ENCODE measurements at places on chromosomes 13 and 19.

GRCh38 chr19:49502866-49503581, 6.8 kb downstream of the RPS11 start:
- DNase-seq, result peak; percentile 88

GRCh38 chr19:7516878-7517277, 975 bp downstream of the ZNF358 start:
- no peak for DNase-seq

DNA sequence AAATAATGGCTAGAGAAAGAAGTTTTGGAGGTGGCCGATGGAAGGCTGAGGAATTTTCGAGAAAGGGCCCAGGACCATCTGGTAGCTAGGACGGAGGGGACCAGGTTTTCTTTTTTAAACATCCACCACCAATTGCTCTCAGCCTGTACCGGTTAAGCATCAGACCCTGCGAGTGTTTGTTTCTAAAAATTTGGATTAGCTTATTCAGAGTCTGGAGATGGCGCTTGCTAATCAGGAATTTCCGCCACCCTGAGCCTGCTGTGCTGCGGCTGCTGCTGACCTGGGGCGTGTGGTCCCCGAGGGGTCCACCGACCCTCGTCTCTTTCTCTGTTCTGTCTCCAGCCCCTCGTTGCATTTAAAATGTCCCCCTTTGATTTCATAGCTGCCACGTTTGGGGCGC, 2.0 kb downstream of the UHRF1 start:
- no peak for DNase-seq

GRCh38 chr19:45446295-45446694, 21.5 kb upstream of the FOSB start:
- no peak for DNase-seq

DNA sequence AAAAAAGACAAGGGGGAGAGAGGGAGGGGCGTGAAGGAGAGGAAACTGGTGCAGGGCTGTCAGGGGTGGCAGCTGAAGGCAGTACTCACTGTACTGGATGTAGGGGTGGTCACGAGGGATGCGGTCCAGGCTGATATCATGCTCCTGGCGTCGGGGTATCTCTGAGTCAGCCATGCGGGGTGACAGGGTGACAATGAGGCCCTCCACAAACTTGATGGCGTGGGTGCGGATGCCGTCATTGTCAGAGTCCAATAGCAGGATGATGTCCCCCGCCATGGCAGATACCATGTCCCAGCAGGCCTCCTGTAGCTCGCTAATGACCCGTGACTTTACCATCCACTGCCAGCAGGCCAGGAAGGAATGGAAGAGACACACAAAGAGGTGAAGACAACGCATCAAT, 15.3 kb downstream of the SYMPK start:
- no peak for DNase-seq

- no peak for DNase-seq
Observed at GRCh38 chr19:41161903-41162302, 31.1 kb upstream of the CYP2S1 start.

GRCh38 chr13:43879755-43880181, at the start of gene LACC1:
Gene LACC1 (plus strand): TSS chr13:43879904. CDS start chr13:43880986, 1,082 bp downstream.
- no peak for DNase-seq

- DNase-seq, result peak; percentile 80
Observed at GRCh38 chr13:76225815-76226489, 589.8 kb downstream of the LMO7 start.

DNA sequence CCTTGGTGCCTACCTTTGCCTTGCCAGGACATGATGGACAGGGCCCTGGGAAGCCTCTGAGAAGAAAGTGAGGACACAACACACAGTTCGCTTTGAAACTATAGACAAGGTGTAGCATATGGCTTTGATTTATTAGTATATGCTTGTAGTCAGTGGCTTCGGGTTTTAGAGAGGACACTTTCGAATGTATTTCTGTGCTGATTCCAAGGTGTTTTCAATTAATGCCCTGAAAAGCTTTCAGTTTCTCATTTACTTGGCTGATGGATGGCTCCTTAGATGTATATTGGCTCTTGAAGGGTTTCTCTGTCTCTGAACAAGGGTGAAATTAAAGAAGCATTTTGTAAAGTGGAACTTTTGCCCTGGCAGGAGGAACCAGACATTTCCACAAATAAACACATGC, 106.9 kb downstream of the POSTN start:
- no peak for DNase-seq

- DNase-seq, result no peak
Observed at GRCh38 chr13:99870541-99870940, 101.0 kb downstream of the ZIC5 start.

DNA sequence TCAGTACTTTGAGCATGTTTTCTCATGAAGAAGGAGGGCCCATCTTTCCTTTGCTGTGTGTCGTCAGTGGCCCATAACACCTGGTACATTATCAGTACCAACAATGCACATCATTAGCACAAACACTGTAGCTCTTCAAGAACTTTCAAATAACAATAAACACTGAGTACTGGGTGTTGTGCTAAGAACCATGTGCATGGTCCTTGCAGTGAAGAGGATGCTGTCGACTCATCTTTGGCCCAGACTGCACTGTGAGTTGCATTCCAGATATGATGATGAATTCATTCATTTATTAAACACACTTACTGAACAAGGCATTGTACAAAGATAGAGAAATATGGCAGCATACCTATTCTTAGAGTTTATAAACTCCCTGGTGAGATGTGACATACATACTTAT, 55.8 kb downstream of the FLT3 start:
- no peak for DNase-seq

DNA sequence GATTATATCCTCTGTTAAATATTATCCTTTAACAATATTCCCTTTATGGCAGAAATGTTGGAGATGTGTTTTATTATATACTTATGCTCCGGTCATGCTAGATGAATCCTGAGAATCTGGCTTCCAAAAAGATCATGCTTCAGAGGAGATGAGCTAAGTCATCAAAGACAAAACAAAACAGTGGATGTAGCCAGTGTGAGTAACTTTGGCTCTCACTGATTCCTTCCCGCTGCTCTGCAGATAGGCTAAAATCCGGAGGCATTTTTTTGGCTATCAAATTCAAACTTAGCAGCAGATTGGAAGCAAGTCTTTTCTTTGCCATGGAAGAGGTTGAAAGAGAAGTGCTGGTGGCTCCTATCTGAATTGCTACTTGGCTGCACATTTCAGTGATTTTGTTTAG, 295.9 kb downstream of the GPC6 start:
- no peak for DNase-seq

- DNase-seq, result no peak
Observed at GRCh38 chr19:1273263-1274041, 1.9 kb upstream of the FAM174C start.

DNA sequence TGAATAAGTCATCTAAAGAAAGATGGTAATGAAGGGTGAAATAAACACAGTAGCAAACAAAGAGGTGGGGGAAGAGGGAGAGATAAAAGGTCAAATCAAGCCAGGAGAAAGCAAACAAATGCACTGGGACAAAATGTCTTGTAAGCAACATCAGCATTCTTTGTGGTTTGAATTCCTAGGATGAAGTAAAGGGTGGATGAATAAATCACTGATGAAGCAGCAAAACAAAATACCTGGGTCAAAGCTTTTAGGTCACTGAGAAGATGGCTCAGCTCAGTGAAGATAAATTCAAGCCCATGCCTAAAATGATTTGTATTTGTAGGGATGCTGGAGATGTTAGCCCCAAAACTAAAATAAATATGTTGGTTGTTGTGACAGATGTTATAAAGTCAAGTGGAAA, 86.5 kb upstream of the FBXL3 start:
- no peak for DNase-seq

GRCh38 chr19:14328406-14328805, 52.8 kb upstream of the ADGRE5 start:
- DNase-seq, result no peak

DNA sequence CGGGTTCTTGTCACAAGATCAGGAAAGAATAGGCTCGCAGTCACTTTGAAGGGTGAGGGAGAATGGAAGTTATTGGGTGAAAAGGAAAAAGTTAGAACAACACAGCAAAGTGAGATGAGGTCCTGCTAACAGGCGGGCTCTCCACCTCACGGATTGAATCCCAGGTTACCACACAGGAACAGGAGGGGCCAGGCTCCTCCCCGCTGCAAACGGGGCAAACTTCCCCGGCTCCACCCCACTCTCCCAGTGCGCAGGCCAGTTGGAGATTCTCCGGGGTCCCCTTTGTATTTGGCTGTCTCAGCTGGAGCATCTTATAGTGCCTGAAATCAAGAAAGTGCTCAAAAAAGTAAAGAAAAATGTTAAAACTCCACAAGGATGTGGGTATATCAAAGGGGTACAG, 78.3 kb upstream of the IPO5 start:
- no peak for DNase-seq

DNA sequence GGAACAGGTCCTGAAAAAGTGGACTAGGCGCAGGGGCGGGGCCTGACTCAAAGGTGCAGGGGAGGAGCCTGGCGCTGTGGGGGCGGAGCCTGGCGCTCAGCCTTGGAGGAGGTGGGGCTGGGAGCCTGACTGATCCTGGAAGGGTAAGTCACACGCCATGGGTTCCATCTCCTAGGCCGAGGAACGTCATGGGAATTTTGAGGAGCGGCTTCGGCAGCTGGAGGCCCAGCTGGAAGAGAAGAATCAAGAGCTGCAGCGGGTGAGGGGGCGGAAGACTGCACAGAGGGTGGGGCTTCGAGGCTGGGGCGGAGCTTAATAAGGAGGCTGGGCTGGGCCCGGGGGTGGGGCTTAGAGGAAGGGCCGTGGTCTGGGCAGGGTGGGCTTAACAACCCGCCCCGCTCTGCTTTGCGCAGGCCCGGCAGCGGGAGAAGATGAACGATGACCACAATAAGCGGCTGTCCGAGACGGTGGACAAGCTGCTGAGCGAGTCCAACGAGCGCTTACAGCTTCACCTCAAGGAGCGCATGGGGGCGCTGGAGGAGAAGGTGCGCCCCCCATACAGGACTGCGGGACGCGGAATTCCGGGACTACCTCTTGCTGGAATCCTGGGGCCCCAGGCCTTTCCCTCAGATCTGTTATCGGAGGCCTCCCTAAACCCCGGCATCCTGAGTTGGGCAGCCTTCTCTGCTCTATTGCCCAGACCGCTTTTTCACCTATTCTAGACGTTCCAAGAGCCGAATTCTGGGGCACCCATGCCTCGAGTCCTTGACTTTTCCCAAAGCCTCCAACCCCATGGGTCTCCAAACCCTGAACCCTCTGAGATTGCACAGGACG, 14.5 kb downstream of the PPFIA3 start:
- no peak for DNase-seq

DNA sequence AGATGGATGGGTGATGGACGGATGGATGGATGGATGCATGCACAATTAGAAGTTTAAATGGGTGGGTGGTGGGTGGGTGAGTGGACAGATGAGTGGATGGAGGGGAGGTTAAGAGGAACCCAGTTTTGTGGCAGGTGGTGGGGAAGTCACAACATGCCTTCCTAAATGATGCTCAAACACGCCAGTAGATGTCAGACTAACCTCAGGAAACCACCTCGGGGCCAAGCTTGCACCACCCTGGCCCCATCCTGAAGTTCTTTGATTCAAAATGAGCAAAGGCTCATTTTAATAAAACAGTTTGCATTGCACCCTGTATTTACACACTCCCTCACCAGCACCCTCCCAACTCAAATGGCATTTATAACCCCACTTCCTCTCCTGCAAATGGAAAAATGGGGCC, 91.4 kb upstream of the CACNA1A start:
- DNase-seq, result peak; percentile 22

DNA sequence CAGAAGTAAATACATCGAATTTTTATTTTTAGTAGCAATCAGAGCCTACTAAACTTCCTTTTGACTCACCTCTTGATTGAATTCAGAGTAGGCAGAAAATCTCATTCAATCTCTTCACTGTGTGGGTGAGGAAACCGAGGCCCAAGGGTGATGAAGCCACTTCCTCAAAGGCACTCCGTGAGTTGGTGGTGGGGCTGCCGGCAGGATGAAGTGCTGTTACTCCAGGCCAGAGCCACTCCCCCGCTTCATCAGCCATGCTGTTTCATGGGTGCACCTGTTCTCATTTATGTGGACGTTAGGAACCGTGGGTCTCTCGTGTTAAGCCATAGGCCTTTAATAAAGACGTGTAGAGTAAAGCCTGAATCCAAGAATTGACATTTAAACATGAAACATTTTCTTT, 13.2 kb downstream of the ING1 start:
- DNase-seq, result no peak

- no peak for DNase-seq
Observed at GRCh38 chr13:29849731-29850212, 645 bp downstream of the UBL3 start.

DNA sequence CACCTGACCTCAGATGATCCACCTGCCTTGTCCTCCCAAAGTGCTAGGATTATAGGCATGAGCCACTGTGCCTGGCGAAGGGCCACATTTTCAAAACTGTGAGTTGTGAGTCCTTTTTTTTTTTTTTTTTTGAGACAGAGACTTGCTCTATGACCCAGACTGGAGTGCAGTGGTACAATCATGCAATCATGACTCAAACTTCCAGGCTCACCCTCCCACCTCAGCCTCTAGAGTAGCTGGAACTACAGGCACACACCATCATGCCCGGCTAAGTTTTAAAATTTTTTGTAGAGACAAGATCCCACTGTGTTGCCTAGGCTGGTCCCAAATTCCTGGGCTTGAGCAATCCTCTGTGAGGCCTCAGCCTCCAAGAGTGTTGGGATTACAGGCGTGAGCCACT, 3.8 kb upstream of the MYPOP start:
- DNase-seq, result no peak

DNA sequence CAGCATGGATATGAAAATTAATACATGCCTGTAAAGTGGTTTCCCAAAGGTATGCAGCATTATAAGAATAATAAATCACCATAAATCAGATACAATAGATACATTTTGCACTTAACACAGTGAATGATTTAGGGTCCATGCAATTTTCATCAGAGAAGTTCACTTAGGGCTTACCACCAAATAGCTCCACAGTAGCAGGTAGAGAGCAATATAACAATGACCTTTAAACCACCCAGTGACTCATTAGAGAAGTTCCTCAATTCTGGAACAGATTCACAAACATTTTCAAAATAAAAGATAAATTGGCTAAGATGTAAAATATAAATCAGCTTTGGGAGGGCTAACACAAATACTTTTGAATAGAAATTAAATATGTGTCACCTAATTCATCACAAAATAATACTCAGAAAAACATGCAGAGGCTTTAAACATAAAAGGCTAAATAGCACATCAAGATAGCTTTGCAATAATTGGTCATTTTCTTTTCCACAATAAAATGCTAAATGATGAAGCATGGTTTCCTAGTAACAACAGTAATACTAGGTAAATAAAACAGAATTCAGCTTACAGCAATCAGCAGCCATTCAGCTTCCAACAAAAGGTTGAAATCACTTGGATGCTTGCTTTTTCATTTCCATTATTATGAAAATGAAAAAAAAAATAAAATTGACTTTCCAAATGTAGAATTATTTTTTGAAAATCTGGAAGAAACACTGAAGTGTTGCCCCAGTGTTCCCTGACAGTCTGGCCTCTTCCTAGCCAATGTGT, 84.3 kb upstream of the NBEA start:
- no peak for DNase-seq

GRCh38 chr13:49622174-49622946, 5.9 kb upstream of the ARL11 start:
- no peak for DNase-seq

All from skeletal muscle cell (primary cell).